ENCODE measurements at places on chromosomes 6 and 20.

GRCh38 chr20:36122931-36123288 is 31.6 kb upstream of the EPB41L1 start:
- no peaks in the 10 kb centered on the region for H3K27me3 ChIP-seq
- H3K4me1 ChIP-seq = no peaks in the 10 kb centered on the region
- no peak overlapping the region for H3K27ac ChIP-seq

GRCh38 chr6:107121266-107121665 is 6.0 kb upstream of the BEND3 start:
- H3K36me3 ChIP-seq = no peaks in the 10 kb centered on the region
- H3K4me3 ChIP-seq = no peak overlapping the region
- no peak overlapping the region for H3K27ac ChIP-seq
- peaks cover 4% of the 10 kb centered on the region for H3K4me1 ChIP-seq

- H3K27me3 ChIP-seq = no peaks in the 10 kb centered on the region
- no peaks in the 10 kb centered on the region for H3K36me3 ChIP-seq
- H3K27ac ChIP-seq = no peak overlapping the region
- no peaks in the 10 kb centered on the region for H3K4me1 ChIP-seq
Observed at GRCh38 chr6:46491628-46492547, 639 bp upstream of the RCAN2 start.

- H3K36me3 ChIP-seq = no peaks in the 10 kb centered on the region
- no peak for DNase-seq
- H3K27me3 ChIP-seq = no peaks in the 10 kb centered on the region
- peaks cover 1% of the 10 kb centered on the region for H3K4me1 ChIP-seq
- H3K4me3 ChIP-seq = no peak overlapping the region
- no peak overlapping the region for H3K27ac ChIP-seq
Observed at GRCh38 chr20:63115651-63116411, 100.1 kb downstream of the YTHDF1 start.

GRCh38 chr20:3674995-3675900 is 6.6 kb downstream of the ADAM33 start:
- no peak overlapping the region for H3K4me3 ChIP-seq
- peaks cover under 1% of the 10 kb centered on the region for H3K4me1 ChIP-seq
- DNase-seq = no peak
- no peak overlapping the region for H3K27ac ChIP-seq

DNA sequence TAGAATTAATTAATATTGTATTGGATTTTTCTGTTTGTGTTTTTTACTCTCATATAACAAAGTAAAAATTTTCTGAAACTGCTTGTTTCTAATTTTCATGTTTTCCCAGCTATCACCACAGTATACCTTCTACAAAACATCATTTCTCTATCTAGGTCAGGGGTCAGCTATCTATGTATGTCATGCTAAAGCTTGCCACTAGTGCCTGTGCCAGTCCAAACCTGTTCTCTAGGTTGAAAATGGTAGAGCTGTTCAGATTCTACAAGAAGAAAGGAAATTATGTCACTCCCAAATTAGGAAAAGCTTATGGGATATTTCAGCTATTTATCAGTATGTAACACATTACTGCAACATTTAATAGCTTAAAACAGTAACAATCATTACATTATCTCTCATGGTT is 5.8 kb upstream of the ME1 start:
- H3K27me3 ChIP-seq = no peaks in the 10 kb centered on the region
- H3K36me3 ChIP-seq = no peaks in the 10 kb centered on the region
- H3K4me3 ChIP-seq = no peak overlapping the region
- H3K27ac ChIP-seq = no peak overlapping the region
- no peaks in the 10 kb centered on the region for H3K4me1 ChIP-seq

GRCh38 chr6:30836431-30836866 is 47.9 kb upstream of the DDR1 start:
- H3K4me3 ChIP-seq = no peak overlapping the region
- H3K27me3 ChIP-seq = no peaks in the 10 kb centered on the region
- H3K36me3 ChIP-seq = peaks cover 13% of the 10 kb centered on the region
- H3K4me1 ChIP-seq = peaks cover 1% of the 10 kb centered on the region
- no peak for DNase-seq
- H3K27ac ChIP-seq = no peak overlapping the region

DNA sequence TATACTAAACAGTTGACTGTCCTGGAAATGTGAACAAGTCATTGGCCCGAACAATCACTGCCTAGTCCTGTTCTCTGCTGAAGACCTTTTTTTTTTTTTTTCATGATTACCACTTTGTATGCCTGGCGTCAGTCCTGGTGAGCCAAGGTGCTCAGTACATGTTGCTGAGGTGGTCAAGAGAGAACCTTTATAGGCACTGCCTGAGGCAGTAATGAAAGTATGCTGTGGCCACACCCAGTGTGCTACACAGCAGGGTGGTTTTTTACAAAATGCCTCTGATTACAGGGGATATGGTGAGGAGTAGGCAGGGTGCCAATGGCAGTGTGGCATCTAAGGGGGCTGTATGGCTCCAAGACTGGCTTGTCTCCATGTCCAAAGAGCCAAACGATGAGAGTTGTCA is 135.1 kb upstream of the ENPP5 start:
- no peak for DNase-seq
- no peaks in the 10 kb centered on the region for H3K4me1 ChIP-seq
- no peak overlapping the region for H3K4me3 ChIP-seq

- no peak overlapping the region for H3K27ac ChIP-seq
- no peaks in the 10 kb centered on the region for H3K36me3 ChIP-seq
- no peak for DNase-seq
- H3K4me1 ChIP-seq = no peaks in the 10 kb centered on the region
Observed at GRCh38 chr6:107794771-107795170, 29.3 kb downstream of the SCML4 start.

DNA sequence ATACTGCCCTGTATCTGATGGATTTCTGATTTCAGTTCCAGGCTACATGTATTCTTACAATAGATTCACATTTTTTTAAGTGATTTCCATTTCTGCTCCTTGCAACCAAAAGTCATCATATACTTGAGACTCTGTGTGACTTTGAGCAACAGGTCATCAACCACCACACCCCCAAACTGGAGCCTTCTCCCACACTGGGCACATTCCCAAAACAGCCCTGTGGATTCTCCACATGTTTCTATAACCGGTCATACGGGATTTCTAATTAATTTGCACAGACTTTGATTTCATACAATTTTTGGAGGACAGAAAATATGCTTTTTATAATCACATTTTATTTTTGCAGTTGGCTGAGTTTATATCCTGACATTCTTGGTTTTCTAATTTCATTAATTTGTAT is 317.2 kb upstream of the ID4 start:
- no peak for DNase-seq
- H3K36me3 ChIP-seq = no peaks in the 10 kb centered on the region
- H3K27me3 ChIP-seq = no peaks in the 10 kb centered on the region
- no peaks in the 10 kb centered on the region for H3K4me1 ChIP-seq

- H3K4me1 ChIP-seq = peaks cover 3% of the 10 kb centered on the region
- peak overlapping the region; percentile 62 for H3K4me3 ChIP-seq
Observed at GRCh38 chr6:42704251-42704936, 18.0 kb downstream of the PRPH2 start.

DNA sequence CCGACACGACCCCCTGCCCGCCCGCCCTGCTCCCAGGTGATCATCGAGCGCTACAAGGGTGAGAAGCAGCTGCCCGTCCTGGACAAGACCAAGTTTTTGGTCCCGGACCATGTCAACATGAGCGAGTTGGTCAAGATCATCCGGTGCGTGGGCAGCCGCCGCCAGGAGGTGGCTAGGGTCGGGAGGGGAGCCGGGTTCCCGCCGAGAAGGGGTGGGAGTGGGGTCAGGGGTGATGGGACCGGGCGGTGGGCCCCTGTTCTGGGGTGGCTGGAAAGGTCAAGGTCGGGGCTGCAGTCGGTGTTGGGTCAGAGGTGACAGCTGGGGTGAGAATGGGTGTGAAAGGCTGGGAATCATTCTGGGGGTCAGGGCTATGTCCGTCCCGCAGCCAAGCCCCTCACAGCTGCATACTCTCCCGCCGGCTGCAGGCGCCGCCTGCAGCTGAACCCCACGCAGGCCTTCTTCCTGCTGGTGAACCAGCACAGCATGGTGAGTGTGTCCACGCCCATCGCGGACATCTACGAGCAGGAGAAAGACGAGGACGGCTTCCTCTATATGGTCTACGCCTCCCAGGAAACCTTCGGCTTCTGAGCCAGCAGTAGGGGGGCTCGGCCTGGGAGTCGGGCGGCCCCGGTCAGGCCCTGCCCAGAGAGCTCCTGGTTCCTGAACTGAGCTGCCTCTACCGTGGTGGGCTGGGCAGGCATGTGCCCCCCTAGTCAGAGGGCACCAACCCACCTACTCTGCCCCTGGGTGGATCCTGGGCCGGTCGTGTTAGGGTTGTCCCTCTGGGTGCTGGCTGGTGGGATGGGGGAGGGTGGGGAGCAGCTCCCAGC is 1.0 kb downstream of the MAP1LC3A start:
- no peaks in the 10 kb centered on the region for H3K27me3 ChIP-seq
- H3K27ac ChIP-seq = no peak overlapping the region
- H3K36me3 ChIP-seq = 0 out of 2 replicates have a peak, but pooled peaks cover 2% of the 10 kb centered on the region
- H3K4me1 ChIP-seq = peaks cover 4% of the 10 kb centered on the region
- H3K4me3 ChIP-seq = peak overlapping the region; percentile 83

DNA sequence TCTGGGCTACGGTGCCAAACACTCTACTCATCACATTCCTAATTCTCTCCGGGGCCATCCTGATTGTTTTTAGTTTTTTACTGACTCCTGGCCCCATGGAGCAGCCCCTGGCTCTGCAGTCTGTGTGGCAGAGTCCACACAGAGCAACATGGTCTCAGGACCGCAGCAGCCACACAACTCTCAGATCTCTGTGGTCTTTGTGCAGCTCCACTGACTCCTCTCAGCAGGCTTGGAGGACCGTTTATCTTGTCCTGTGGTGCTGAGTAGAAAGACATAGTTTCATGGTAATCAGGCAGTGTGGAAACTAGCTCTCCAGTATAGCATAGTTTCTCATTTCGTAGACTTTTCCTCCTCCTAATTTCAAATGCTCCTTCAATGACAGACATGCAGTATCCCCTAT is 168.4 kb downstream of the EDN1 start:
- H3K4me3 ChIP-seq = no peak overlapping the region
- peaks cover 6% of the 10 kb centered on the region for H3K27me3 ChIP-seq
- no peak for DNase-seq

GRCh38 chr6:140736231-140736630 is 1361.8 kb upstream of the CITED2 start:
- H3K27ac ChIP-seq = no peak overlapping the region
- H3K27me3 ChIP-seq = no peaks in the 10 kb centered on the region
- no peaks in the 10 kb centered on the region for H3K36me3 ChIP-seq
- H3K4me1 ChIP-seq = no peaks in the 10 kb centered on the region

- H3K36me3 ChIP-seq = no peaks in the 10 kb centered on the region
- H3K27me3 ChIP-seq = no peaks in the 10 kb centered on the region
- peaks cover 16% of the 10 kb centered on the region for H3K4me1 ChIP-seq
- DNase-seq = no peak
Observed at GRCh38 chr20:44788706-44789456, 21.5 kb downstream of the RIMS4 start.

- H3K27ac ChIP-seq = no peak overlapping the region
- H3K36me3 ChIP-seq = no peaks in the 10 kb centered on the region
- no peak for DNase-seq
- H3K27me3 ChIP-seq = no peaks in the 10 kb centered on the region
- H3K4me3 ChIP-seq = no peak overlapping the region
Observed at GRCh38 chr20:30812739-30813411, 444.6 kb upstream of the DEFB115 start.

Measured in iPS DF 6.9 (cell line).